ENCODE measurements at places on chromosomes 6 and 20. TPM values are rescaled to one million over a fixed set of nuclear protein-coding genes. Genes with fewer than 3 reads are reported as not detected.

HUS1B gene
- total RNA-seq: 1.2 TPM

DDX43 gene
- total RNA-seq: 0.95 TPM

FAM83D gene
- total RNA-seq: 46.0 TPM

REM1 gene
- not detected for total RNA-seq

PREP gene
- total RNA-seq: 40.7 TPM

PLA2G7 gene
- not detected for total RNA-seq

CLVS2 gene
- total RNA-seq: not detected

WFDC10B gene
- not detected for total RNA-seq

TNFRSF21 gene
- 40.6 TPM for total RNA-seq

CRYBG1 gene
- total RNA-seq: 25.0 TPM

ADGRG6 gene
- total RNA-seq: 99.3 TPM

RGS17 gene
- 1.1 TPM for total RNA-seq

BEND6 gene
- 0.66 TPM for total RNA-seq

FRS3 gene
- 4.4 TPM for total RNA-seq

SLC24A3 gene
- not detected for total RNA-seq

VWA7 gene
- total RNA-seq: 0.25 TPM

EBF4 gene
- total RNA-seq: 3.0 TPM

KIZ gene
- 9.6 TPM for total RNA-seq

TGM3 gene
- not detected for total RNA-seq

NR2E1 gene
- not detected for total RNA-seq

NRN1 gene
- 25.6 TPM for total RNA-seq

TLDC2 gene
- total RNA-seq: not detected

GPR6 gene
- not detected for total RNA-seq

CDH26 gene
- total RNA-seq: not detected

TMEM14C gene
- total RNA-seq: 89.3 TPM

RIPK1 gene
- total RNA-seq: 20.6 TPM

STMN3 gene
- 1.7 TPM for total RNA-seq

SMLR1 gene
- total RNA-seq: not detected

MEI4 gene
- total RNA-seq: not detected

MYLK2 gene
- 2.7 TPM for total RNA-seq

GABRR1 gene
- total RNA-seq: not detected

TOX2 gene
- 25.7 TPM for total RNA-seq

ADGB gene
- total RNA-seq: not detected

HLA-F gene
- 1.6 TPM for total RNA-seq

GCNT2 gene
- total RNA-seq: 11.4 TPM

KIAA0408 gene
- not detected for total RNA-seq

FAM83C gene
- not detected for total RNA-seq

NKAIN2 gene
- total RNA-seq: not detected

EPHA7 gene
- not detected for total RNA-seq

WFDC2 gene
- total RNA-seq: not detected

ENPP5 gene
- total RNA-seq: not detected

KIF13A gene
- total RNA-seq: 65.8 TPM

SERAC1 gene
- 5.7 TPM for total RNA-seq

FBXO9 gene
- total RNA-seq: 58.9 TPM

GHRH gene
- not detected for total RNA-seq

LPA gene
- not detected for total RNA-seq

SRXN1 gene
- total RNA-seq: 29.7 TPM

CENPW gene
- total RNA-seq: 85.8 TPM

TBX18 gene
- total RNA-seq: 35.3 TPM

FAXC gene
- 3.6 TPM for total RNA-seq

Measured in endothelial cell of umbilical vein (primary cell).